ENCODE measurements at places on chromosomes 2 and 18.

GRCh38 chr2:144559681-144560080, 39.8 kb upstream of the ZEB2 start:
- DNase-seq = no peak

- no peak for DNase-seq
These were observed 23.4 kb downstream of the XRCC5 start for GRCh38 chr2:216132585-216132984.

DNA sequence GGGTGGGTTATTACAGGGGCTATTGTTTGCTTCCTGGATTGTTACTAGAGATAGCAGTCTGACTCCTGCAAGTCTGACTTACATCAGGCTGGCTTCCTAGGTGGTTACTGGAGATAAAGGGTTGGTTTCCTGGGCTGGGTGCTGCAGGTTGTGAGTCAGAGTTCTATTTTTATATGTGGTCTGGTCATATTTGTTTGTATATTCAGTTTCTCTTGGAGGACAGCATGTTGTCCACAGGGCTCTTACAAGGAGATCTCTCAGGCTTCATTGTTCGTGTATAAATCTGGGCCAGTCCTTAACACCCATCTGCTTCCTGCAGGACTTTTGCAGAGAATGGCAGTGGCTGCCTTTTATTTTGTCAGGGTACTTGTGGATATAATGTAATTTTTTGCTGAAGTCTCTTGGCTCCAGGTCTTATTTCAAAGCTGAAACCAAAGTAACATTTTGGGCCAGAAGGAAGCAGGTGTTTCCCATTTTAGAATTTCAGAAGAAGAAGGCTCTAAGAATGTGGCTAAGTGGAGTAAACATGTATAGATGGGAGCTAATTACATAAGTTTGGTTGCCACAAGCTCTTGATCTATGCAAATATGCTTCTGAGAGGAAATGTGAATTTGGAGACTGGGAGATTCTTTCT, 65.9 kb upstream of the SLC16A14 start:
- no peak for DNase-seq

- DNase-seq = peak; percentile 22
These were observed 214.9 kb downstream of the ALPK2 start for GRCh38 chr18:58413667-58414628.

DNA sequence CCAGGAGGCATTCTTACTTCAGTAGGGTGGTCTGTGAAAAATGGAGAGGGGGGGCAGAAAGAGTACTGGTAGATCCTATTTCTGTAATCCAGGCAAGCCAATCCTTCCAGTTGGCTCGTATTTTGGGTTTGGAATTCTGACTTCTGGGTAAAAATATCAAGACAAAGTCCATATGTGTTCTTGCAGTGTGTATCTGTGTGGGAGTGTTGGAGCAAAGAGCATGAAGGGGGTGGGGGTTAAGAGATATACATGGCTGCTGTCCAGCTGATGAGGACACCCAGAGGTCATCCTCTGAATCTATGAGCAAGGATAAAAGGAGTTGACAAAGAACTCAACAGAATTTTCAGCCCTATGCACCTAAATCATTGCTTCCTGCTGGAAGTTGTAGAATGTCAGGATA, 375.8 kb upstream of the PIK3C3 start:
- DNase-seq = no peak

- DNase-seq = no peak
These were observed 651.3 kb upstream of the LINC00305 start for GRCh38 chr18:64800151-64800550.

- no peak for DNase-seq
These were observed 10.0 kb downstream of the IL1R2 start for GRCh38 chr2:102001767-102002142.

DNA sequence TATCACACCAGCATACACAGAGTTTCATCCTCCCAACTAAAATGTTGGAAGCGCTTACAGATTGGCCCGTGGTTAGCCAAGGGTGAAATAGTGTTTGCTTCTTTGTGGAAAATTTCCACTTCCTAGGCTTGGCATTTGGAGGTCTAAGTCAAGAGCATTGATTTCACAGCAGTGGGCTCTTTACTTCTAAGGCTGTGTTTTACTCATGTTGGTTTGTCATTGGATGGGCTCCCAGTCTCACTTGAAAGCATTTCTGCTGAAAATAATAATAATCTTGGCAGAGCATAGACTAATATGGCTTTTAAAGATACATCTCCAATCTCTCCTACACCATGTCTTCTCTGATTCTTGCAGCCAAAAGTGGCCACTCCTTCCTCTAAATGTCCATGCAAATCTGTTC, 82.9 kb downstream of the DYNAP start:
- DNase-seq = no peak

DNA sequence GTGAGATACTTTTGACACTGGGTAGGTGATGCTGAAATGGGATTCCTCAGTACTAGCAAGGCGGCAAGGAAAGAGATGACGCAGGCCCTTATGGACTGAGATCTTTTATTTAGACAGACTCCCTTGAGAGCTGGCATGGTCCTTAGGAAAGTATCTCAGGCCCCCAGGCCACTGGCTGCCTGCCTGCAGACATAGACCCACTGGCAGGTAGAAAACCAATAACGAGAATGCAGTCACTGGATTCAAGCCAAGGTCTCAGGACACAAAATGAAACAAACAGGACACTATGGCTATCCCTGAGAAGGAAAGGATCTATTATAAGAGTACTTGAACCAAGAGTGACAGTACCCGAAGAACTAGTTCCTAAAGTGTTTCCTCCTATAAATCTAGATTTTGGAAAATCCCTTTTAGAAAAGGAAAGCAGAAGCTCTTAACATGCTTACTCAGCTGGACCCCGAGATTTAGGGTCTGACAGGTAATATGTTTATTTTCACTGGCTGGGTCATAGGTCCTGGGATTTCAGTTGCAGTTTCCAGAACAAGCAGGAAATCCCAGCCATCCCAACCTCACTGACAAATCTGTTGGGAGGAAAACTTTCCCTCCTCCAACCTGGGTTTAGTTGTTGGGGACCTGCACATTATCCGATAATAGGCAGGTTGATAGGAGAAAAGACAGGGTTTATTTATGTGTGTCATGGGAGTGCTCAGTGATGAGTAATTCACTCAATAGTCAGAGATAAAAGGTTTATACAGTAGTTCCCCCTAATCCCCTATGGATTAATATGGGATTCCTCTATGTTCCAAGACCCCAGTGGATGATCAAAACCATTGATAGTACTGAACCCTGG, 44.5 kb downstream of the COMMD1 start:
- no peak for DNase-seq

DNA sequence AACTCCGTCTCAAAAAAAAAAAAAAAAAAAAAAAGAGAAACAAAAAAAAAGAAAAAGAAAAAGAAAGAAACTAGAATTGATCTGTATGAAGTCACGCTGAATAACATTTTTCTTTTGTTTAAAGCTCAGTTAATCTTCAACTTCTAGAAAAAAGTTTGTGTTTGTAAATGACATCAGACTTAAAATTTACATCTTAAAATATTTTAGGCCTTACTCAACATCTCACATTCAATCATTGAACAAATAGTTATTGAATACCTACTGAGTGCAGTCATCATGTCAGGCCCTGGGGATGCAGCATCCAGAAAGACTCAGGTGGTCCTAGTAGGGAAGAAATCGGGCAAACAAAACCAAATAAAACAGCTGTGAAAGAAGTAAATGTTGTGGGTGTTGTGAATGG, 292.3 kb upstream of the FANCL start:
- peak; percentile 45 for DNase-seq

- no peak for DNase-seq
These were observed 180.6 kb downstream of the ZNF521 start for GRCh38 chr18:25171334-25171733.

DNA sequence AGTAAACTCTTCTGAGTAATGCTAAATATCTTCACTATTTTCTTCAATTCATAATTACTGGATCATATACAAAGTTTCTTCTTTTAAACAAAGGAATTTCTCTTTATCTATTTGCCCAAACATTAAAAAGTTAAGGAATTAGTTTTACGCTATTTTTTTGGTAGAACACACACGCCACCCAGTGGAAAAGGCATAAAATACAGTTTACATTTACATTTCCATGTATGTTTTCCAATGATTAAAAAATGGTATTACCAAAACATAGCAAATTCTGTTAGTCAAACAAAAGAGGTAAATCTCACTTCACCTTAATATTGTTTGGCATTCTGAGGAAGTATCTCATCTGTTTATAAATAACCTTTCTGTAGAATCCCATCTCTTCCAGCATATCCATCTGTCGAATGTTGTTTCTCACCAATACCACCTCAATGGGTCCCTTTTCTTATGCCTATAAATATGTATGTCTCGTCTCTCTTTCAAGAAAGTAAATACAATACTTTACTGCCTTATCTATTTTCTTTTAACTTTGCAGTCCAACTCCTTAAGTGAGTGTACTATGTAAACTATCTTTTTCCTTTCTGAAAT, 7.2 kb downstream of the BOLL start:
- peak; percentile 26 for DNase-seq

DNA sequence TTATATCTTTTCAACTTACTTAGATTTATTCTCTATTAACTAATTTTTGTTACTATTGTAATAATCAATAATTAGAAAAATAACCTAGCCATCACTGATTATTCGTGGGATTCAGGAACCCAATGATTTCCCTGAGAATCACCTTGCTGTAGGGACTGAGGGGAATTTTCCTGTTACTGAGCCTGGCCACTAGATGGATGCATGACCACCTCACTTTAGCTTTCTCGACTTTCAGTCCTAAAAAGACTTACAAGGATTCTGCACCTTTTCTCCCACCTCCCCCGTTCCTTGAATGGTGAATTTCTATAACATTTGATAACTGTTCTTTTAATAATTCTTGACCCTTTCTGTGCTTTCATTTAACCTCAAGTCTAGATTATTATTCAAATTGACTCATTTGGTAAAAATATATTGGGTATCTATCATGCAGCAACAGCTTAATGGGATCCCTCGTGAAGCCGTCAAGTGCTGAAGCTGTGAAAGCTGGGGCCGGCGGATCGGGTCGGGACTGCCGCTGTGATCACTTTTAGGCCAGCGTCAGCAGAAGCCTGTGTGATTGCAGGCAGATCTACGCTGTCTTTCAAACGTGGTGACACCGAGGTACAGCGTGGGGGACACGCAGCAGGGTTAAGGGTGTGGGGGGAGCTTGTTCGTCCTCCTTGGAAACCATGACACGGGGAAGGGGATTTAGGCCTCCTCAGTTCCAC, 38.8 kb upstream of the TMEM18 start:
- DNase-seq = peak; percentile 46

- no peak for DNase-seq
These were observed 112.7 kb downstream of the GBX2 start for GRCh38 chr2:236055471-236055870.

GRCh38 chr2:200136655-200137054, 169.8 kb upstream of the SPATS2L start:
- DNase-seq = peak; percentile 78

DNA sequence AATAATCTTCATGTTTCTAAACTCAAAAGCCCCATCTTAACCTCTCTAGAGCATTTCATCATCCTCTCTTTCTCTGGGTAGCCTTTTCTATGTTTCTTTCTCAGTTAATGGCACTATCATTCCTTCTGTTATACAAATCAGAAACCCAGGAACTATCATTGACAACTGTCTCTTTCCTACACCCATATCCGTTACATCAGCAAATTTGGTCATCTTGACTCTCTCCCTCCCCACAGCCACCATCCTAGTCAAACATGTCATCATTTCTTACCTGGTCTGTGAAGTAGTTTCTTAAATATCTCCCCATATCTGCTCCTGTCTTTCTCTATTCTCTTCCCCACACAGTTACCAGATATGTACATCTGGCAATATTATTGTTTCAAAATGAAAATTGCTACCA, 62.8 kb downstream of the THSD7B start:
- DNase-seq = no peak

- DNase-seq = no peak
These were observed 344.5 kb upstream of the ATP5MC3 start for GRCh38 chr2:175525975-175526374.

DNA sequence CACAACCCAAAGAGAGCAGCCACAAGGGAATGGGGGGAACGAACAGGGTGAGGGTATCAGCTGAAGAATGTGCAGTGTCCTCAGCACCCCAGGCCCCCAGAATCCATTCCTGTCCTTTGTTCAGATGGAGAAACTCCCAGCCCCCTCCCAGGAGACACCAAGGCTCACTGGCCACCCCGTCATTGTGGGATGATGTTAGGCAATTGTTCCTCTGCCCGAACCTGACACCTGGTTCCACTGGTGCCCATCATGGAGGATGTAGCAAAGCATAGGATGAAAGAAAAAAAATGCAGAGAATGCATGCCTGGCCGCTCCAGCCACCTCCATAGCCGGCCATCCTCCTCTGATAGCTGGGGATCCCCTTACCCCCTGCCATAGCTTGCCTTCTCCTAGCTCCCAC, 197.3 kb upstream of the TWIST2 start:
- DNase-seq = no peak

DNA sequence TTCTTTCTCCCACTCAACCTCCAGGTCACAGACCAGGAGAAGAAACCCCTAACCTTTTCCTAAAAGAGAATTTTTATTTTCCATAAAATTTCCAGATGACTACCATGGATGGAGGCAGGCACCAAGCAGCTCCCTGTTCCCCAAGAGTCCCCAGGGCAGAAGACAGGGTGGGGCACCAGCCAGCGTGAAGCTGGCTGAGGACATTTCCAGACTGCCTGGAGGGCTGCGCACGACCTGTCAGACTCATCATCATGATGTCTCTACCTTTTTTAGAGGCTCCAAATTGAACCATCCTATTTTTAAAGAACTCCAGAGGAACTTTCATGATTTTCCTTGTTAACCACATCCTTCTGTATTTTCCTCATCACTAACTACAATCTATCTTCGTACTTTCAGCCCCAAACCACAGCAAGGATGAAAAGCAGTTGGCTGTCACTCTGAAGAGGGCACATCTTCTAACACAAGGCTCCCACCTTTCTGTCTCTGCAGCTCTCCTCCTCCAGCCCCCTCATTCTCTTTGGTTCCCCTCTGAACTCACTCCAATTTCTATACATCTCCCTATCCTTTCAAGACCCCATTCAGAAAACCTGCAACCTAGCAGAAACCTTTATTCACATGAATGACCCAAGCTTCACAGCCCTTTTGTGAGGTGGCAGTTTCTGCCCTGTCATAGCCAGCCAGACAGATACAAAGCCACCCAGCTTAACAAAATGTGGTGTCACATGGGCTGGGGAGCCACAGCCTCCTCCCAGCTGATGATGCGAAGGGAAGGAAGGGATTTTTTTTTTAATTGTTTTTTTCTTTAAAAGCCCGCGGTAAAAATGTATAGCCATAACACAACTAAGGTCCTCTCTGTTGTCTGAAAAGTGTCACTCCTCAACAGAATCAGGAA, 11.1 kb downstream of the AMMECR1L start:
- DNase-seq = no peak

GRCh38 chr2:190679391-190679790, 30.5 kb downstream of the NAB1 start:
- DNase-seq = no peak

DNA sequence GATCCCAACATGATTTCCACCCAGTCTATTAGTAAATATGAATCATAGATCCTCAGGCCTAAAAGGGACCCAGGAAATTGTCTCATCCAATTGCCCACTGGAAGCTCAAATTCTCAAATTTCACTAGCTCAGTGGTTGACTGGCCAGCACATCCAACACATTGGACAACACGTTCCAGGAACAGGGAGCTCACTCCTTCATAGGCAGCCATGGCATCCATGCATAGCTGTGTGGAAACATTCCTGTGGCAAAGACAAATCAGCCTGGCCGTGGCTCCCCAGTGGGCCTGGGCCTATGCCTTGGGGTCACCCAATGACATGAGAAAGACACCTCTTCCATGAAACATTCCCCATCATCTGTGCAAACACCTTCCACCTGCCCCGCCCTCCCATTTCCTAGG, 261.1 kb downstream of the ANAPC1 start:
- DNase-seq = no peak

All from mesendoderm (in vitro differentiated cells).